ENCODE measurements at places on chromosomes 7 and 10.

GRCh38 chr7:26065652-26066051 is 86.3 kb upstream of the NFE2L3 start:
- no peak for DNase-seq

DNA sequence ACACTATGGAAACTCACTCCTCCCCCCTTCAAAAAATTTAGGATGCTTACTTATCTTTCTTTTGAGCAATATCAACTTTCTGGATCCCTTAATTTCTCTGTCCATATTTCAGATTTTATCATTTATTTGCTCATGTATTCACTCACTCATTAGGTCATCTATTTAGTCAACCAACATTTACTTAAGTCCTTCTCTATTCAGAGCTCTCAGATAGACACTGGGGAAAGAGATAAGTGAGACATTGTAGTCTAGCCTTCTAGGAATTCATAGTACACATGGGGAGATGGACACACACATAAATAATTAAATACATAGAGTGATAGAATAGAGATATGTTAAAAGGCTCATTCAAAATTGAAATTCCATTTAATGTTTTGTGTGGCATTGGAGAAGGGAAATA is 9.2 kb downstream of the CPN1 start:
- no peak for DNase-seq

DNA sequence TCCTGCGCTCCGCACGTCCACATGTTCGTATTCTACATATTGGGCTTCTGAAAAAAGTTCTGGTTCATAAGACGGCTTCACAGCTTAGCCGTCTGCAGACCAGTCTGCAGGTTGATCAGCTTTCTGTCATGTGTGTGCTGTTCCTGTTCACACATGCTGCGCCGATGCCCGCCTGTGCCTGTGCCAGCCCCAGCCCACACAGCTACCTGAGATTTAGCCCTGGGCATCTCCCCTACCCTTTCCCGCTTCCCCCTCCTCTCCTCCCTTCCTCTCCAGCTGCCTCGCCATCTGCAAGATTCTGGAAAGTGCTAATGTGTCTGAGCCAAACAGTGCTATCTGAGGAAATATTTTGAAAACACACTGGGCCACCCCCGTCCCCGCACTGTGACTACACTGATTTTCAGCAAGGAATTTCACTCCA is 7.1 kb downstream of the CHST3 start:
- DNase-seq, result no peak

- no peak for DNase-seq
Observed at GRCh38 chr10:113882240-113882639, 27.8 kb downstream of the NHLRC2 start.

GRCh38 chr7:101315336-101315735 is 6.3 kb downstream of the IFT22 start:
- DNase-seq, result peak; percentile 34

- DNase-seq, result no peak
Observed at GRCh38 chr7:32588657-32589056, 93.4 kb downstream of the AVL9 start.

- DNase-seq, result no peak
Observed at GRCh38 chr10:100345570-100346330, 1.3 kb upstream of the SCD start.

- DNase-seq, result no peak
Observed at GRCh38 chr10:127117125-127117524, 79.3 kb downstream of the INSYN2A start.

- no peak for DNase-seq
Observed at GRCh38 chr10:66555061-66555460, 370.8 kb upstream of the LRRTM3 start.
